Activated CD4-positive, alpha-beta T cell treated with anti-CD3 and anti-CD28 coated beads, Interleukin-2, amount 10 ng/mL, durations not matched to agents 7 days and 5 days (primary cell): ENCODE measurements at places on chromosomes 3 and 15. TPM values are rescaled to one million over a fixed set of nuclear protein-coding genes. Genes with fewer than 3 reads are reported as not detected.

- no peak for DNase-seq
These were observed 38.9 kb downstream of the CACNA2D2 start for GRCh38 chr3:50464569-50464968.

Gene SKOR1
- total RNA-seq = 0.30 TPM

GRCh38 chr3:7075117-7075516, 214.2 kb downstream of the GRM7 start:
- DNase-seq = no peak

GRCh38 chr15:37002041-37002672, 98.2 kb downstream of the MEIS2 start:
- no peak for DNase-seq

DNA sequence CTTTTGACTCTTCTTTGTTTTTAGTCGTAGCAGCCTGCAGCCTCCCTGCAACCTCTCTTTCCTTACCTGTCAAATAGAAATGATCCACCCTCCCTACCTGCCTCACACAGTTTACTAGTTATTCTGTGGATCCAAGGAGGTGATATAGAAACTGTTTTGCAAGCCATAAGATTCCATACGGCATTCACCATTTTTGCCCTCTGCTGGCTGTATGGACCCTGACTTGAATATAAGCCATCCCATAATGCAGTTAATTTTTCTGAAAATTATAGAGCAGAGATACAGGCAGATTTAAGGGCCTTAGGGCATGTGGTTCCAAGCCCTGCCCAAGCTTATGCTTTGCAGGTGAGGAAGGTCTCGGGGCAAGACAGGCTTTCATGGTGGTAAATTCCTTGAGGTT, 63.8 kb downstream of the CPN2 start:
- DNase-seq = no peak
